ENCODE measurements at places on chromosomes 7 and 10.

DNA sequence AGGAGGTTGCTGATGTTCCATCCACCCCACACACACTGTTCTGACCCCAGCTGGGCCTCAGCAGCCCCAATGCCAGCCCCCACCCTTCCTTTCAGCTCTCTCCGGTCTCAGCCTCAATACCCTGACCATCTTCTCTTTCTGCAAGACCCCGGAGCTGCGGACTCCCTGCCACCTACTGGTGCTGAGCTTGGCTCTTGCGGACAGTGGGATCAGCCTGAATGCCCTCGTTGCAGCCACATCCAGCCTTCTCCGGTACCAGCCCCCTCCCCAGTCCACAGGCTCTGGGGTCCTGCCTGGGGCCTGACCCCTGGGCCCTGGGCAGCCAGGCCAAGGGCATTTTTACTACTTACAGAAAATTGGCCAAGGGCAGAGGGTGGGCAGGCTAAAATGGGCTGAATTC is 2.6 kb downstream of the RGR start:
- DNase-seq = no peak

DNA sequence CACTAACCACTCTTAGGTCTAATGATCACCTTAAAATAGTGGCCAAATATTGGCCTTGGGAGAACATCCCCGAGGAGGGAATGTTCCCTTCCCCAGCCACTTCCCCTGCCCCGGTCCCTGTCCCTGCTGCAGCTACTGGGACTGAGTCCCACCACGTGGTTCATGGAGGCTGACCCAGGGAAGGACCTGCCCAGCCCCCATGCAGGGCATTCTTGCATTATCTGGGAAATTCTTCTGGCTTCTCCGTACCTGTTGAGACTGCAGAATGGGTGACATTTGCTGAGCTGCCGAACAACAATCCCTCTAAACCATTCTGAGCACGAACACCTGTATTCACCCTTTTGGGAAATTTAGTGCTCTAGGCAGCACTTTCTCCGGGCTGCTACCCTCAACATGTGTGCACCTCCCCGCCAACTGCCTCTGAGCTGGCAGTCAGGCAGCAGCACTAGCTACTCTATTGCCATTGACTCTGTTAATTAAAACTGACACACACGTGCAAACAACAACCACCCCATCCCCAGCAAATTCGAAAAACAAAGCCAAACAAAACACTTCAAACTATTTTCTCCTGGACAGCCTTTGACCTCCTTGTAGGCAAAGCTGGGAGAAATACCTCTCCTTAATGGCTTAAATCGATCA is 567.4 kb upstream of the MKI67 start:
- DNase-seq = no peak

DNA sequence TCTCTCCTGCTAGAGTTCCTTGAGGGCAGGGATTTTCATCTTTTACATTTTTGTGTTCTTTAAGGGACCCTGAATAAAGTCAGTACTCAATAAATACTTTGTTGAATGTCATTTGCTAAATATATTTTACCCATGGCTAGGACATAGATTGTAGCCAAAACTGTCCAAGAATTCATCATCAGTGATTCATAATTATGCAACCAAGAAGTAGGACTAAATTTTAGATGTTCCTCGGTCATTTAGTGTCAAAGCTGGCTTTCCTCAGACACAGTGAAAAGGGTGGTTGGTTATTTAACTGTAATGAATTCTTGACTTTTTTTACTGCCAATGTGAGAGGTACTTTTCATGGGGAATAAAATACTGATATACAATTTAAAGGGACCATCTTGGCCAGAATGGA is 3.3 kb downstream of the NUDT13 start:
- DNase-seq = no peak

- no peak for DNase-seq
Measured at GRCh38 chr7:73682745-73683055, 553 bp downstream of the DNAJC30 start.

Measured in vagina (tissue), 2 donors.